ENCODE measurements at places on chromosomes 11 and 22. TPM values are rescaled to one million over a fixed set of nuclear protein-coding genes. Genes with fewer than 3 reads are reported as not detected.

DNA sequence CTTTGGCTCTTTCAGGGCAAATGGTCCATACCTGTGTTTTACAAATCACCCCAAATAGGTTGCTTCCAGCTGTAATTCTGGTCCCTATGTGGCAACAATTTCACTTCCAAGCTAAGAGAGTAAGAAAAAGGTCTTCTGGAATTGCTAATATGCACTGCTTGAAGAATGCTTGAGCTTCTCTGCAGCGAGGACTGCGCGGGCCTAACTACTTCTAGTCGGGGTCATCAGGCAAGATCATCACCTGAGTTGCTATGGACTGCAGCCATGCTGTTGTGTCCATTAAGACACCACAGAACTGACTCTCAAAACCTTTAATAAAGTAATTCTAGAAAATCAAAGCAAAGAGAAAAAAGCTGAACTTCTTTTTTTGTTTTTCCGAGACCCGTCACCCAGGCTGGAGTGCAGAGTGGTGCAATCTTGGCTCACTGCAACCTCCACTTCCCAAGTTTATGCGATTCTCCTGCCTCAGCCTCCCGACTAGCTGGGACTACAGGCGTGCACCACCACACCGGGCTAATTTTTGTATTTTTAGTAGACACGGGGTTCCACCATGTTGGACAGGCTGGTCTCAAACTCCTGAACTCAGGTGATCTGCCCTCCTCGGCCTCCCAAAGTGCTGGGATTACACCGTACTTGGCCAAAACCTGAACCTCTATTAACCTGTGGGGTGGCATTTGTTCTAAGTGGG, 2.2 kb downstream of the JOSD1 start:
- DNase-seq = no peak

DNA sequence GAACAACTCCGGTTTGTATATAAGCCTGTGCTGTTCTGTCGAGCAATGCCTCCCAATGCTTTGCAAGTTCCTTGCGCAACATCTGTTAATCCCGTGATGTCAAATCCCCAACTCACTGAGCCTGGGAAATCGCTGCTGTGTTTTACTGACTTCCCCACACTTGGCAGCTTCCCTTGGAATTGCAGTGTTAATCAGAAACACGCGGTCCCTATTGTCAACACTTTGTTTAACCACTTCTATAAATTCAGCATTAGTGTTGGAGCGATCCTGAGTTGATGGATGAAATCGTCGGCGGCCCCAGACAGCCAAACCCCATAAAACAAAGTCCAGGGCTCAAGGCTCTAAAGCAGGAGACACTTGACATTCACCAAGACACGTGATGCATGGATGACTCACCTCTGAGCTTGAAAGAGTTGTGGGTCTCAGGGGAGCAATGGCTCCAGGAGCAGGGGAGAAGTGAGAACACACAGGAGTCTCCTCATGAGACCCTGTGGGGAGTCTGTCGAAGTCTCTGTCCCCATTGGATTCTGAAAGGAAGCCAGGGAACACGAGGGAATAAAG, 555.3 kb downstream of the MIAT start:
- DNase-seq = peak; percentile 82

DNA sequence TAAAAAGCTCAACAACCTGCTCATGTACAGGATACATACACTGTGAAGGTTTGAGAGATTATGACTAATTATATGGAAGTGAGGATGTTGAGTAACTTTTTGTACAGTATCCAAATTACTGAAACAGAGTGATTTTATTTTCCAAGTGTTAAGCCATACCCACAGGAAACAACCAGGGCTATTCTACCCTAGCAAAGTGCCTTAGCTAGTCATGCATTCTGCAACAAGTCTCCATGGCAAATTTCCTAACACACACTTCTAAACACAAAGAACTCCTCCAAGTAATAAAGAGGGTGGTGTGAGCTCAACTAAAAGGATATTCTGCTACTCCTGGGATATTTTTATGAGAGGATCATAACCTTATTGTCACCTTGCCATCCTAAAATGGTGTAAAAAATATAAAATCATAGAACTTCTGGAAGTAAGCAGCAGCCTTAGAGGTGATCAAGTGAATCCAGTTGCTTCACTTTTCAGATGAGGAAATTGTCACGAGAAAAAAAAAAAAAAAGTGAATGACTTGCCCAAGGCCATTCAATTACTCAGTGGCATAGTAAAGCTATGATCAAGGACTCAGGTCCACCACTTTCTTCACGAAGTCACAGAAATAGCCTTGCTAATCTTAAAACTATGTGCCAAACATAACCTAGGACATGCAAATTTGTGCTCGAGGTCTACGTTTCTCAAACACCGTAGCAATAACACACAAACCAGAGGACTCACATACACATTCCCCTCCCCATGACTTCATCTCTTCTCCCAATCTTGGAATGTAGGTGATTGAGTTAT, 4.2 kb downstream of the LGR4 start:
- DNase-seq = no peak

DNA sequence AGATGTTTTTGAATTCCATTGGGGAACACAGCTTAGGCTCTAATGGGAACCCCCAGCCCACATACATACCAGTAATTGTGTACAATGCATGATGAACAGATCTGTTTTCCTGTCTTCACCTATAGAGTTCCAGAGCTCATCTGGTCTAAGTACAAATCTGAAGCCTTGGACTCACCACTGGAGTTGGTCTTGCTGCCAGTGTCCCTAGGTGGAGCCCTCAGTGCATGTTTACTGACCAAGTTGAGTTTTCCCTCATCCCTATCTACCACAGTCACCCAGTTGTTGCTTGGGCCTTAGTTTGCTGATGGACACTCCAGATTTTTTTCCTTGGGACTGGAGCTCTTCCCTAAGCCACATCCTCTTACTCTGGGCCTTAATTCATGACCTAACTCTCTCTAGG, 159.2 kb upstream of the DDI1 start:
- no peak for DNase-seq

GRCh38 chr11:129375751-129376657, at the start of gene BARX2:
TSS of gene BARX2 (plus strand) at chr11:129375848. CDS start at chr11:129376036, 188 bp downstream.
- peak; percentile 56 for DNase-seq

GRCh38 chr22:36258701-36259614, 6.0 kb downstream of the APOL1 start:
- DNase-seq = peak; percentile 78

DNA sequence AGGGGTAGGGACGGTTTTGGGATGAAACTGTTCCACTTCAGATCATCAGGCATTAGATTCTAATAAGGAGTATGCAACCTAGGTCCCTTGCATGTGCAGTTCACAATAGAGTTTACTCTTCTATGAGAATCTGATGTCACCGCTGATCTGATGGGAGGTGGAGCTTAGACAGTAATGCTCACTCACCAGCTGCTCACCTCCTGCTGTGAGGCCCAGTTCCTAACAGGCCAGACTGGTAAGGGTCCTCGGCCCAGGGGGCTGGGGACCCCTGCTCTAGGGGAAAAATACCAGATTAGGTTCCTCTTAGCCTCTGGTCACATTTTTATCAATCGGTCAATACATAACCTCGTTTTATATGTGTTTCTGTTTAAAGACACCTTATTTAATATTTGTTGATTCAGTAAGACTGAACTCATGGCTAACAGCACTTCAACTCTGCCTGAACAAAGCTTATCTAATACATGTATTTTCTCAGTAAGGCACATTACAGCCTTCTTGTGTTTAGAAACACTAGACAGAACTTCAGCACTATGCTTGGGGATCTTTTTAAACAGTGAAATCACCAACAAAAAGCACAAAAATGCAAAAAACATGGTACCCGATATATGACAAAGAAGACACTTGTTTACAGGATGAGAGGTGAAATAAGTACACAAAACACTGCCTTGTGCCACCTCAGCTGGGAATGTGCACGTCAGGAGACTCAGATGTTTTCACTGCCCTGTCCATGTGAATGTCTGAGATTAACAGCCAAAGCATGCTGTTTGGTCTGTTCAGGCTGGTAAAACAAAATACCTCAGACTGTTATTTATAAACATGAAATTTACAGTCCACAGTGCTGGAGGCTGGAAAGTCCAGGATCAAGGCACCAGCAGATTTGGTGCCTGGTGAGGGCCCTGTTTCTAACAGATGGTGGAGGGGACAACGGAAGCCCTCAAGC, 107.5 kb downstream of the USP35 start:
- no peak for DNase-seq

- no peak for DNase-seq
Measured at GRCh38 chr22:47218671-47219070, 456.2 kb downstream of the TBC1D22A start.

- no peak for DNase-seq
Measured at GRCh38 chr11:22775248-22775647, 54.4 kb downstream of the SVIP start.

- no peak for DNase-seq
Measured at GRCh38 chr11:30741039-30741550, 154.9 kb upstream of the MPPED2 start.

- no peak for DNase-seq
Measured at GRCh38 chr11:73273222-73273895, 1.2 kb downstream of the P2RY6 start.

DNA sequence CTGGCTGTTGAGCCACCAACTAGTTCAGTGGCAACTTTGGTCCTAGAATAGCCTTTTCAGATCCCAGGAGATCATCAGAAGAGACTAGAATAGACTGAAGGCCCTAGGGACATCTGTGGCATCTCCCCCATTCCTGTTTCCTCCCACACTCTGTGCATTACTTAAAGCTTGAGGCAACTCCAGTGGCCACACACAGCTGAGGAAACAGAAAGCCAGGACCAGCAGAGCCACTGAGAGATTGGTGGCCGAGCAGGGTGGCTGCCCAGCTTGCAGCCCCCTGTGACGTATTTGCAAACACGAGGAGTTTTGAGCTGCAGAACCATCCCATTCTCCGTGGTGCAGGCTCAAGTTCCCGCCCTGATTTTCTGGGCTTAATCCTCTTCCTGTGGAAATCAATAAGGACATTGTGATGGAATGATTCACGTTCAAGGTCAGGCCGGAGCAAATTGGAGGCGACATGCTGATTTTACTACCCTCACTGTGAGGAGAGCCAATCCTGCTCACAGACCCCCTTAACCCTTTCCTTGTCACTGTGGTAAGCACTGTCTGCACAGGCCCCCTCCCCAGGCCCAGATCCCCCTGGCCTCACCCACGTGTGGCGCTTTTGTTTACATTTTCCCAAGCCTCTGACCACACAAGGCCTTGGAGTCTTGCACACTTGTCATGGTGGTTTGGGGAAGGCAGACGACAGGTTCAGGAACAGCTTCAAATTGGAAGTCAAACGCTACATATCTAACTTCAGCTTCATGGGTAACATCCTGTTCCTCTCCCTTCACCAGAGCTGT, 69.1 kb upstream of the MYOD1 start:
- no peak for DNase-seq

- DNase-seq = no peak
Measured at GRCh38 chr11:34194576-34195335, 89.3 kb downstream of the NAT10 start.

- no peak for DNase-seq
Measured at GRCh38 chr11:65780770-65781151, at the start of gene AP5B1. TSS of gene AP5B1 (minus strand) at chr11:65780976. CDS start at chr11:65780591, 385 bp downstream.

- no peak for DNase-seq
Measured at GRCh38 chr22:46996595-46997310, 234.3 kb downstream of the TBC1D22A start.

GRCh38 chr11:69437001-69437875, 44.2 kb upstream of the LINC01488 start:
- peak; percentile 63 for DNase-seq

DNA sequence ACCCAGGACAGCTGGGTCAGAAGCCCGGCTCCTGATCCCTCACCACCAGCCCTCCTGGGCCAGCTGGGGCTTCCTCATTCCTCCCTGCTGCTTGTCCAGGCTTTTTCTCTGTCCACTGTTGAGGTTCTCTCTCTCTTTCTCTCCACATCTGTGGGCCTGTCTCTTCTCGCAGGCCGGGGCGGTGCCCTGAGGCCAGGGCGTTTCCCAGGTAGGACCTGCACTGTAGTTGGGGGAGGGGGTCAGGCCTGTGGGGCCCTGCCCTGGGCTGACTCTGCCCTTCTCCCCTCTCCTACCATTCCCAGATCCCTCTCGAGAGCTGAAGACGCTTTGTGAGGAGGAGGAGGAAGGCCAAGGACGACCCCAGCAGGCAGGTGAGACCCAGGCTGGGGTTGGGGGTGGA, 4.9 kb downstream of the EHBP1L1 start:
- no peak for DNase-seq

DNA sequence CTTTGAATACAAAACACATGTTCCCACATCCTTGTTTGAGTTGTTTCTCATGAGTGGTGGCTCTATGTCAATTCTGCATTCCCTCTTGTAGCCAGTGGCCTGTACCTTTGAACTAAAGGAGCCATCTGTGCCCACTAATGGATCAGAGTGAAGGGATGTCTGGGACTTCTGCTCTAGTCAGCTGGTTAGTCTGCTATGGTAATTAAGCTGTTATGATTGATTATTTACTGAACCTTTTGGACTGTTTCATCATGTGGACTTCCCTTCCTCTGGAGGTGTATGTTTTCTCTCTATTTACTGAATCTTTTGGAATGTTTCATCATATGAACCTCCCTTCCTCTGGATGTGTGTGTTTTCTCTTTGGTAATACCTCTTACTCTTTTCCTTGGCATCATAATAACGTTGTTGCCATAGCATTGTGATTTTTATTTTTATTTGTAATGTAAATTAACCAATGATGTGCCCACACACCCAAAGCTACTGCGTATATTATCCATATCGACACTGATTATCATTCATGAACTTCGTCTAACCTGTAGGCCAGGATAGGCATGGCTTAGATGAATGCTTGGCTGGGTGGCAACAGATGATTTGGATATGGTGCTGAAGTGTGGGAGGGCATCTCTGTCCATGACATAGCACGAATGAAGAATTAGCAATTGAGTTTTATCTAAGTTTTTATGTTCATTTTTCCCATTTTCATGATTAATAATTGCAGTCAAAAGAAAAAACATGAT, 112.3 kb upstream of the SORL1-AS1 start:
- DNase-seq = no peak

GRCh38 chr11:73510877-73511276, 87.0 kb downstream of the FAM168A start:
- DNase-seq = no peak

- no peak for DNase-seq
Measured at GRCh38 chr11:36447514-36447913, 62.6 kb downstream of the TRAF6 start.

DNA sequence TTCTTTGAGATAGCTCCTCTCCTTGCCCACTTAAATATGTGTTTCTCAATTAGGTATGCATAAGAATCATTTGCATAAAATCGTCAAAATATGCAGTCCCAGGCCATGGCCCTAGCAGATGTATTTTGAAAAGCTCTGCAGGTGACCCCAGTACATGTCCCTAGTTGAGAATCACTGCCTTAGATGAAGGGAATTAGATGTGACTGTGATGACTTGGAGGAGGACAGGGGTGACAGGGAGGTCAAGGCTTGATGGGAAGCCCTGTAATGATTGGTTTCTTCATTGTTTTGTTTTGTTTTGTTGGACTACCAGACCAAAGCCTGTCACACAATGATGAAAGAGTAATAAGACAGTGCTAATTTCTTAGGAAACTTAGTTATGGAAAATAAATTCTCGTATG, 74.4 kb downstream of the TNRC6B start:
- no peak for DNase-seq

ABTB2 gene
- 4.7 TPM for total RNA-seq

GLYAT gene
- not detected for total RNA-seq

BBOX1 gene
- 0.73 TPM for total RNA-seq

ARHGEF12 gene
- total RNA-seq = 163 TPM

F2 gene
- total RNA-seq = not detected

CYB5R2 gene
- 28.4 TPM for total RNA-seq

OVOL1 gene
- total RNA-seq = 25.8 TPM

ST14 gene
- total RNA-seq = 103 TPM

HBG2 gene
- not detected for total RNA-seq

PICK1 gene
- total RNA-seq = 63.2 TPM

C11orf16 gene
- total RNA-seq = not detected

OR10A3 gene
- not detected for total RNA-seq
